Stimulated activated CD8-positive, alpha-beta memory T cell treated with anti-CD3 and anti-CD28 coated beads, Interleukin-4, amount 100 ng/mL, for 1 hour (primary cell): ENCODE measurements at places on chromosomes 1 and 21.
A peak's percentile ranks its signal among the peaks of the same experiment; 100 is the strongest.

GRCh38 chr1:118970451-118970850 is 17.7 kb downstream of the TBX15 start:
- DNase-seq, result no peak

- DNase-seq, result no peak
Measured at GRCh38 chr1:74504125-74504932, 8.1 kb downstream of the LRRC53 start.

GRCh38 chr1:7921796-7922195 is 18.8 kb downstream of the TNFRSF9 start:
- DNase-seq, result no peak

GRCh38 chr21:35663856-35664606 is 396.3 kb downstream of the SETD4 start:
- DNase-seq, result no peak

DNA sequence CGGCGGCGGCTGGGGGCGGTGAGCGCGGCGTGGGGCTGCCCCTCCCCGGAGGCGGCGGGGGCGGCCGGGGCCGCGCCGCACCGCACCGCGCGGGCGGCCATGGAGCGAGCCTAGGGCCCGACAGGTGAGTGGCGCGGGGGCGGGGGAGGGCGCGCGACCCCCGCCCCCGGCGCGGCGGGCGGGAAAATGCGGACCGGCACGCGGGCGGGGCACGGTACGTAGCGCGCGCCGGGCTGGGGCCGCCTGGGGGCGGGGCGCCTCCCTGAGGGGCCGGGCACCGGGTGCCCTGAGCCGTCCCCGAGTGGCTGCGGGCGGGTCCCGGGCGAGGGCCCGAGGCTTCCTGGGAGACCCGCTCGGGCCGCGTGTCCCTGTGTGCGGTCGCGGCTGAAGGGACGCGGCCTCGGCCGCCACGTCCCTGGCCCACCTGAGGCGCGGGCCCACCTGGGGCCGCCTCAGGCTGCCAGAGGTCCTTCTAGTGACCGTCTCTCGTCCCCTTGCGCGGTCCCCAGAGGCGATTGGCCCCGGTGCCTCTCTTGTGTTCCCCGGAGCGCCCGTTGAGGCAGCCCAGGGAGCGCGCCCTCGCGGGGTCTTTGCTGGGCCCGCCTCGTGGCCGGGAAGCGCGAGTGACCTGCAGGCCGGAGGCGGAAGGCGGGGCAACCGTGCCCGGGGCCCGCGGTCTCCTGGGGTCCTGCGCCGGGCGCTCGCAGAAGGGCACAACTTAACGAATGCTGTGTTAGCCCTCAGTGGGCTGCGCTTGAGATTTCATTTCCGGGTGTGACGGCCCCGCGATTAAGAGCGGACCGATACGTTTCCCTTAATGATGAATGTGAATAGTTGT is 500 bp downstream of the FAM20B start:
- peak; percentile 47 for DNase-seq

DNA sequence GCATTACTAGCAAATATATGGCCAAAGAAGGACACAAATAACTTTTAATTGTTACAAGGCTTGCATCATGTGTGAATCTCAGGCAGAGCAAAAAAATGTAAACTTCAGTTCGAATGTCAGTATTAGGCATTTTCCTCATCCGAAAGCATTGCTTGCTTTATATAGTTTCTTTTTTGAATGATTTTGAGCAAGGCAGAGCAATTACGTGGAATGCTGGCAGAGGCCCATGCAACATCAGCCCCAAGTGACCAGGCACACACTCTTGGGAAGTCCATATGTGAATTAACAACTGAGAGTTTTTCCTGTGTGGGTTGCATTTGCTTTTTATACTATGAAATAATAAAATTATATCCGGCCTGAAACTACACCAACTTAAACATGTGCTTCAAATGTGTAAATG is 274.8 kb downstream of the PTPRC start:
- DNase-seq, result no peak

GRCh38 chr1:160807247-160807646 is 11.3 kb downstream of the LY9 start:
- DNase-seq, result no peak

DNA sequence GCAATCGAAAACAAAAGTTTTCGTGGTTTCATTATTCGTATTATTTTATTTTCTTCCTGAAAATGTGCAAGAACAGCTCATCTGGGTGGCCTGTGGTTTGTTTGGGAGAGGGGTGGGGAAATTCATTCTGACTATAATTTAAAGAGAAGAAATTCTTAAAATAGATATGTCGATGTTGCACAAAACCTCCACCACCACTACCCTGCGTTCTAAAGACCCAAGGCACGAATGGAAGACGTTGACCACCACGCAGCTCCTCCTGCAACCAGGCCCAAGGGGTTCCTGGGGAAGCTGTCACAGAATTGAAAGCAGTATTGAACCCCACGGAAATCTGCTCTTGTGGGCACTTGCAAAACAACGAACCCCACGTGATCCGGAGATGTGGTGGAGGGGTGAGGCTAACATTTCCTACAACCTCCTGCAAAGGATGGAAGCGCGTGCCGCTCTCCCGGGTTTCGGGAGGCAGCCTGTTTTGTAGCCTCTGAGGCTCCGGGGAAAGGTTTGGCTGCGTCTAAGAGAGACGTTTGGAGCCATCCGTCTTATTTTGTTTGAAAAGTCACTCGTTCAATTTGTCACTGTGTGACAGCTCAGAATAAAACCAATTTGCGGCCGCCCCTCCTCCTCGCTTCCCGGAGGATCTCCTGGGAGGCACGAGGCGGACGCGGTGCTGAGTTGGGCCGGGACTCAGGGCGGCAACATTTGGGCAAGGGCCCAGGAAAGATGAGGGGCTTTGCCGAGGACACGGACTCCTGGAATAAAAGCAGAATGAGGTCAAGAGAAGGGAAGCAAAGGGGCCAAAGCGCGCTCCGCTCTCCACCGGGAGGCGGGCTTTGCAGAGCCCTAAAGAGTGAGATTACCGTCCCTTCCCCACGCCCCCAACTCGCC is 810 bp upstream of the HLX start:
- no peak for DNase-seq

DNA sequence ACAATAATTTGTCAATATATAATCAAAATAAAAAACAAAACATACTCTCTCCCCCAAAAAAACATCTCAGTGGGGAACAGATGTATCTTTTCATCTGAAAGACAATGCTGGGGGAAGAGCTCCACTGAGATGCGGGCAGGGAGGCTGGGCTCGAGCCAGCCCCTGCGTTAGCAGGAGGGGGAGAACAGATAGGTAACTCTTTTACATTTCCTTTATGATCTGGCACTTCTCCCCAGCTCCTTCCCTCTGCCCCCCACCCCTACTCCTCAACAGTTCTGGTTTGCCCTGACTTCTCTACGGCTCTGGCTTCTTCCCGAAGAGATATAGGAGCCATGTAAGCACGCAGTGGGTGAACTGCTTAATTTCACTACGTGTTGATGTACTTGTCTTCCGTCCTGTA is 12.4 kb downstream of the LEPR start:
- no peak for DNase-seq

DNA sequence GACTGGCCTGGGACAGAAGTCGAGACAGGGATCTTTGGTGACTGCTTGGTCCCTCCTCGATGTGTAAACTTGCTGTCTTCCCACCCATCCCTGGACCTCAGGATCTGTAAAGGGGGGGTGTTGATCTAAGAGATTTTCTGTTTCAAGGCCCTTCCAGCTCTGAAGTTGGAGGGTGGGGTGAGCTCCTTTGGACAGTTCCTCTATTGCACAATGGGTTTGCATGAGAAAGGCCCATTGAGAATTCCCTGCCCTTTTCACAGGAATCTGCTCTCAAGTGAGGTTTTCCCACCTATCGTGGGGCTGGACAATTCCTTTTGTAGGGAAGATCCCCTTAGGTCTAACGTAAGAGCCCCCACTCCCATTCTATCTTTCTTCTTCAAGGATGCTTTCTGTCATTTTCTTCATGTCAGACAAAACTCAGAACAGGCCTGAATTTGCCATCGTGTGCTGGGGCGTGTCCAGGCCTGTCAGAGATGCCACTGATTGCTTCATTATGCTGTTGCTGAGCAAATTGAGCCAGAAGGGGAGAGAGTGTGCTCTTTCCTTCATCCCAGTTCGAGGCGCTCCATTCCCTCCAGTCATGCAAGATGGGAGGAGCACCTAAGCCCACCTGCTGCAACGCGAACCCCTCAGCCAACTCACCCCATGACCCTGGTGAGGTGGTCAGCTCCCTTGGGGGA is 149.9 kb upstream of the IGSF21 start:
- no peak for DNase-seq

DNA sequence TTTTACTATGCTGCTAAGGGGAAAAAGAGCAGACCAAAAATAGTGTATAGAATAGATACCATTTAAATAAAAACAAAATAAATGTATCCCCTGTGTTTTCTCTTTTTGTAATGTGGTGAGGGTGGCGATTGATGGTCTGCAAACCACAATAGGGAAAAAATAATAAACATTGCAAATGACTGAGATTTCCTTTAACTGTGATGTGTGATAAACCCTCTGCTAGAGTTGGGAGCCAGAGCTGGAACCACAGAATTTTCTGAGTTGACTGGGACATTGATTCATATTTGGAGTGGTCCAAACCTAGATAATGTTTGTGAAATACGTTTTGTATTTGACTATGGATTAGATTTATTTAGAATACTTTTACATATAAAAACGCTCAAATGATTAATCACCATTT is 70.6 kb upstream of the PTGFR start:
- no peak for DNase-seq

- DNase-seq, result no peak
Measured at GRCh38 chr1:245875581-245876261, 631.4 kb downstream of the SMYD3 start.

DNA sequence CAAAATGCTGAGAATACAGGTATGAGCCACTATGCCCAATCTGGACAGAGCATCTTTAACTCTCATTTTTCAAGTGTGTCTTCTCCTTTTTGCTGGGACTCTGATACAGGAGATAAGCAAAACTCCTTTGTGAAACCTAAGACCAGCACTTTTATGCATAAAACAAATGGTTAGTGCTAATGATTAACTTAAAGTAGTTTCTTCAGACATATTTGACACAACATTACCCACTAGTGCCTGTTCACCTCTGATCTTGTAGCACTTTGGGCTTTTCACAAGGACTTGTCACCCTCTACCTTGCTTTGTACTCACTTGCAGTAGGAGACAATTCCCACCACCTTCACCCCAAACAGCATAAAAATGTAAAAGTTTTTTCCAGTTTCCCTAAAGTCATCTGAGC is 216.3 kb downstream of the RGS7 start:
- no peak for DNase-seq

- no peak for DNase-seq
Measured at GRCh38 chr1:33007190-33008050, 29.3 kb downstream of the AK2 start.

- no peak for DNase-seq
Measured at GRCh38 chr1:88461007-88461406, 223.1 kb upstream of the PKN2 start.

DNA sequence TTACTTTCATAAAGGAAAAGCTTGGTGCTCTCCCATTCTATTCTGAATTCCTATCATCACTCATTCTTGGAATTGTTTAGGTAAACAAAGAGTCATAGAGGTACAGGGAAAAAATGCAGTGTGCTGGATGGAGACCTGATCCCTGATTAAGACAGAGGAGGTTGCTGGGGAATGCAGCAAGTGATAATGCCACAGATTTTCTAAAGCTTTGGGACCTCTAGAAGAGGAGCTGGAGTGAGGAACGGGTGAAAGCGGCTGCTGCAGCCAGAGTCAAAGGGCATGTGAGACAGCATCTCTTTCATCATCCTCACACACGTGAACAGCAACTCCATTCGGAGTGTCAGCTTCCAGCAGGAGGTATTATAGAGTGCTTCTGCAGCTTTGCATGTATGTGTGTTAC is 54.9 kb upstream of the DIPK1A start:
- DNase-seq, result no peak

GRCh38 chr1:186059752-186060151 is 315.3 kb downstream of the TPR start:
- DNase-seq, result no peak

- DNase-seq, result no peak
Measured at GRCh38 chr1:110634455-110635311, 28.5 kb upstream of the KCNA2 start.

GRCh38 chr21:24076179-24076578 is 1531.1 kb downstream of the MRPL39 start:
- DNase-seq, result no peak

DNA sequence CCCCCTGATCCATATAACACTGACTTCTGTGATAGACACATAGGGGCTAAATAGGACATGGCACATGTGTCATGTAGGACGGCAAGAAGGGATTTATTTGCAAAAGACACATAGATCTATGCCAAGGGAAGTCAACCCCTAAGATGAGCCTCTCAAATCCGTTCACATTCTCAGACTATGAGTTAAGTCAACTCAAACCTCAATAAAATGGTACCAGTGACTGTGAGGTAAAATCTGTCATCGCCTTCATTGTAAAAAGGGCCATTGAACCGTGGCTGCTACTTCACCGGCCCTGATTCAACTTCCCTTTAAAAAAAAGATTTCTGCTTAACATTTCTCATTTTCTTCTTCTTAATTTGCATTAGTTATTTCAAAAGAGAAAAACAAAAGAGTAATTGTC is 144.0 kb downstream of the ZNF281 start:
- no peak for DNase-seq

DNA sequence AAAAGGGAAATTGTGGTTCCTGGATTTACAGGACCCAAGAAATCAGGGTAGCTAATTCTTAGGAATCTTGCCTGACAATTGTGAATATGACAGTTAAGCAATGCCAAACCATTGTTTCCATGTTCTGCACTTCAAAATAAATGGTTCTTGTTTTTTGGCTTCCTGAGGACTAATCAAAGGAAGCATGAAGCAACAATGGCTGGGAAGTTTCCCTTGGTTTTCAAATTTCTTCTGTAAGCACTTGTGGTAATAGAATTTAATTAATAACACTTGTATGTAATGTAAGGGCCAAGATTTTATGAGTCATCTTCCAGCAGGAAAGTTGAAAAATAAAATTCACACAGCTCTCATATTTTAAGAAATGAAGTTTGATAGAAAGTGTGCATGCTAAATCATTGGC is 31.7 kb downstream of the JAM2 start:
- no peak for DNase-seq

DNA sequence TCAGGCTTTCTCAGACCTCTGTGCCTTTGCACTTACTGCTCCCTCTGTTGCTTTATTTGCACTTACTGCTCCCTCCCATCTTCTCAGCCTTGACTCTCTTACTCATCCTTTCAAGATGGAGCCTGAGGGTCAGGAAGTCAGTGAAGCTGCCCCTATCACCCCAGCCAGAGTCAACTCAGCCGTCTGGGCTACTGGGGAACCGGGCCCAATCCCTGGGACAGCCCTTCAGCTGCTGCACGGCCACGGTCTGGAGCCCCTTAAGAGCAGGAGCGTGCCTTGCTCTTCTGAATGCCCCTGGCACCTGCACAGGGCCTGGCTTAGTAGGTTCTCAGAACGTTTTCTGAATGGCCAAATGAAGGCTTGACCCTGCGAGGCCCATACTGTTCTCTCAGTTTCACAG is 244.4 kb downstream of the FOXD2 start:
- no peak for DNase-seq

- no peak for DNase-seq
Measured at GRCh38 chr1:16371725-16372124, 4.7 kb downstream of the SZRD1 start.

GRCh38 chr21:45105906-45106485 is 31.6 kb downstream of the ADARB1 start:
- DNase-seq, result no peak

- DNase-seq, result no peak
Measured at GRCh38 chr1:22223176-22223575, 80.3 kb upstream of the WNT4 start.
